ENCODE measurements at places on chromosomes 11 and 22.

- no peak for DNase-seq
Observed at GRCh38 chr11:19101796-19102520, 15.0 kb upstream of the ZDHHC13 start.

DNA sequence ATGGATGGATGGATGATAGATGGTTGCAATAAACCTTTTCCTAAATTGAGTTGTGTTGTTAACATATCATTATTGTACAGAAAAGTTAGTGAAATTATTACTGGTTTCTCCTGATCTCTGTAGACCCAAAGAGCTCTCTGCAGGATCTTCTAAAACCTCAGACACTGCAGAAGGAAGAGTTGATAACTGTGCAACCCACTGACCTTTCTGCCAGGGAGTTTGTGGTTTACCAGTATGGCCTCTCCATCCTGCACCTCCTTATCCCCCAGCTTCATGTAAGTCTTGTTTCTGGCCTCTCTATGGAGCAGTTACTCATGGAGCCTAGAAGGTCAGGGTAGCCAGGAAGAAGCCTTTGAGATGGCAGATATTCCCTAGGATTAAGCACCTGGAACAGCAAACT lies 45.6 kb downstream of the BTG4 start:
- DNase-seq: no peak

DNA sequence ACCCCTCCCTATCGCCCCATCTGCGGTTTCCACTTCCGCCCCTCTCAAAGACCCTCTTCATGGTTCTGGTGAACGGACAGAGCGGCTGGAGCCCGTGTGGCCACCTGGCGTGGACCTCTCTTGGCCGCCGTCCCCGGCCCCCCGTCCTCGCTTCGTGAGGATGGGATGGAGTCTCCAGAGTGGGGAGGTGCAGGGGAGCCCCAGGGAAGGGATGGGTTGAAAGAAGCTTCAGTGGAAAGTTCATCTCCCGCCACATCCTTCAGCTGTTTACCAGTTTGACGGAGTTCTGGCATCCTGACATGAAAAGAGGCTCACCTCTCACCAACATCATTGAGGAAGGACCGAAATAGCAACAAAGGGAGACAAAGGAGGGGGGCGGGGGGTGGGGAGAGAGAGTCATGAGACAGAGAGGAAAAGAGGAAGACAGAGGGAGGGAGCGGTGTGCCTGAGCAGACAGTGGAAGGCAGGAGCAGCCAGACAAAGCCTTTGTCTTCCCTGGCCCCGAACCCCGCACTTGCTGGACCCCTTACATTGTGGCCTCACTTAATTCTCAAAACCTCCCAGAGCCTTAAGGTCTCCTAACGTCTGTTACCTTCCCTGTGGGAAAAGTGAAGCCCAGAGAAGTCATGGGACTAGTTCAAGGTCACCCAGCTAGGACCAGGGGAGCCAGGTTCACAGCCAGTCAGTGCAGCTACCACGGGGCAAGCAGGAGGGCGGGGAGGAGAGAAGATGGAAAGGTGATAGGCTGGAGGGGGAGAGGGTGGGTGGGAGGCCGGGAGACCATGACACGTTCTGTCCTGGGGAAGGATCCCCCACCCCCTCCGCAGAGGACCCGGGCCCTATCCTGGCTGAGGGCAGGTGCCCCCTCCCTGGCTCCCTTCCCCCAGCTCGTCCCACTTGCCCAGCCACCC lies 54.9 kb downstream of the CD6 start:
- peak; percentile 41 for DNase-seq

DNA sequence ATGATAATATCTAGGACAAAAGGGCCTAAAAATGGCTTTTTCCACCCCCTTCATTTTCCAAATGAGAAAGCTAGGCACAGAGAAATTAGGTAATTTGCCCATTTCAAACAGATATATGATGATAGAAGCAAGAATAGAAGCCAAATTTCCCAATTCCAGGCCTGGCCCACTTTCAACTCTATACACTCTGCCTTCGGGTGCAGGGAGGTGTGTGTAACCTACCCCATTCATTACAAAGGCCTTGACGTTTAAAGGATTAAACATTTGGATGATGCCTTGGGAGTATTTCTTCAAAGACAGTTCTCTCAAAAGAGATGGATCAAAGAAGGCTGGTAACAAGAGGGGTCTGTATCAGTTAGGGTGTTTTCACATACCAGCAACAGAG lies 134.1 kb downstream of the CCDC34 start:
- no peak for DNase-seq

- no peak for DNase-seq
Observed at GRCh38 chr22:29195964-29196666, 9.6 kb upstream of the EMID1 start.

GRCh38 chr22:47872761-47873535 lies 1110.5 kb downstream of the TBC1D22A start:
- DNase-seq: no peak

GRCh38 chr11:64409278-64409677 lies 50.3 kb downstream of the RPS6KA4 start:
- no peak for DNase-seq

DNA sequence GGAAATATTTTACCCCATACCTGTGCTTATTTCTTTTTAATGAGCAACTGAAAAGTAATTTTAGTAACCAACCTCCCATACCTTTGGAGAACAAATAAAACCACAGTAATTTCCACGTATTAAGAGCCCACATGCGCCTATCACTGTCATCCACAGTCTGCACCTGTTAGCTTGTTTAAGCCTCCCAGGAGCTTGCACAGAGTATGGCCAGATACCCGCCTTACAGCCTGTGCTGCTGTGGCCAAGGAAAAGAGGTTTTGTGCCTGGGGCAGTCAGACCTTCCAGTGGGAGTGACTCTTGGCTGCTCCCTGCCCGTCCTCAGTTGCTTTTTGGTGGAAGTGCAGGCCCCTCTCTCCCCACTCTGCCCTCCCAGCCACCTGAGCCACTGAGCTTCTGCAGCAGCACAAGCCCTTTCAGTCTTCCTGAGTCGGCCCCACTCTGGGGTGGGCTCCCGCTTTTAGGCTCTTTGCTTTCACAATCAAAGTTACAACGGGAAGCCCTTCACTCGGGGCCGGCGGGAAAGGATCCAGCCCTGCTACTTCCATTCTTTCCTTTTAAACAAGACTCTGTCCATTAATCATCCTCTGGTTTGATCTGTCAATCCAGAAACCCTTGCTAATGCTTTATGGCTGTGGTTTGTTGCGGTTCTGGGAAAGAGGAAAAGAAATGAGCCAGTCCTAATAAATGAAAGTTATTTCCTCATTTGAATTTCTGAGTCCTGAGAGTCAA lies 308.8 kb downstream of the TBC1D22A start:
- DNase-seq: no peak

DNA sequence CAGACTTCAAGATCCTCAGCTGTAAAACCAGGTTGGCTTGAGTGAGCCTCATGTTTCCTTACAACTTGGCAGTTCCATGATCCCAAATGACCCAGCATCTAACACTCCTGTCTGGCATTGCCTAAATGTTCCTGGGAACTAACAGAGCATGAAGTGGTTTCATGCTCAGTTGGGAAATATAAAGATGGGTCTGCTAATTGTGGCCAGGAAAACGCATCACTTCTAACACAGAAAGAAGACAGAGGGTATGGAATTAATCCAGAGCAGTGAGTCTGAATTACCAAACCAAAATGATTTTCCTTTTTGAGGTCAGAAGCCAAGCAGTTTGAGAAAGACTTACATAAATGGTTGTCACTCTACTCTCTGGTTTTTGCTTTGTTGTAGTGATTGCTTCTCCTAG lies 60.5 kb upstream of the MMP13 start:
- DNase-seq: no peak

DNA sequence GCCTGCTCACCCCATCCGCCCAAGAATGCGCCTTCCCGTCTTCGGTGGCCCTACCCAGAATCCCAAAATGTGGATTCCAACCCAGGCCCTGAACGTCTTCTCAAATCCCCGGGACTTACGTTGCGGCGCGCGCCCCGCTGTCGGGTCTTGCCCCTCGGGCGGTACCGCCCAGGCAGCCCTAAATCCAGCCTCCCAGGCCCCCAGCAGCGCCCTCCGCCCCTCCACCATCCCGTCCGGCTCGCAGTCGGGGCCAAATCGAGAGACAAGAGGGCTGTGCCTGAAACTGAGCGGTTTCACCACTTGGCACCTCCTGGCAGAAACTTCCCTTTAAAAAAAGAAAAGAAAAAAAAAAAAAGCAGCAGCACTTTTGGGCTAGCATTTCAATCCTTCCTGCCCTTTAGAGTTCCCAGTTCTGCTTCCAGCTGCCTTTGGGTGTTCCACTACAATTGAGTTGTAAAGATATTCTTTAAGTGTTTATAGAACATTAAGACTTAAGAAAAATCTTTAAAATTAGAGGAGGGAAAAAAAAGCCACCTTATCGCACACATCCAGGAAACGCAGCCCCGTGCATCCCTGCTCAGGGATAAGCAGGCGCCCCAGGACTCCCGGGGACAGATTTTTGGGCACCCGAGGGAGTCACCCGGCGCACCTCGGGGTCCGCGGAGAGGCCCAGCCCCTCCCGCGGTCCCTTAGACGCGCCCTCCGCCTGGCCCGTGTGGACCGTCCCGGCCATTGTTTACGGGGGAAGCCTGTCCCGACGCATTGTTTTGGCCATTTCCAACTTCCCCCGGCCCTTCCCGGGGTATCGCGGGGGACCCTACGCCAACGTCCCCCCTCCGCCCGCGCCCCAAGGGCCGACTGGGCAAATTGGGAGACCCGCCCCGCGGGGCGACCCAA lies 57.6 kb downstream of the KCNJ4 start:
- peak; percentile 27 for DNase-seq

DNA sequence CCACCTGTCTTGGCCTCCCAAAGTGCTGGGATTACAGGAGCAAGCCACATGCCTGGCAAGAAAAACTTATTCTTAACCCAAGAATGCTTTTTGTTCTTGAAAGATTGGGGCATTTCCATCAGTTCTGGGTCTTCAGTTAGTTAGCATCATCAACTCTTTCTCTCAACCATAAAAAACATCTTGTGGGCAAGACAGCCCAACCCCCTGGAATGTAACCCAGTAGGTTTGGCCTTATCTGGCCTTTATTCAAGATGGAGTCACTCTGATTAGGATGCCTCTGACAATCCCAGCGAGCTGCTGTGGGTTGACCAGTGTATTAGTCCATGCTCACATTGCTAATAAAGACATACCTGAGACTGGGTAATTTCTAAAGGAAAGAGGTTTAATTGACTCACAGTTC lies 9.2 kb upstream of the TPCN2 start:
- DNase-seq: no peak

DNA sequence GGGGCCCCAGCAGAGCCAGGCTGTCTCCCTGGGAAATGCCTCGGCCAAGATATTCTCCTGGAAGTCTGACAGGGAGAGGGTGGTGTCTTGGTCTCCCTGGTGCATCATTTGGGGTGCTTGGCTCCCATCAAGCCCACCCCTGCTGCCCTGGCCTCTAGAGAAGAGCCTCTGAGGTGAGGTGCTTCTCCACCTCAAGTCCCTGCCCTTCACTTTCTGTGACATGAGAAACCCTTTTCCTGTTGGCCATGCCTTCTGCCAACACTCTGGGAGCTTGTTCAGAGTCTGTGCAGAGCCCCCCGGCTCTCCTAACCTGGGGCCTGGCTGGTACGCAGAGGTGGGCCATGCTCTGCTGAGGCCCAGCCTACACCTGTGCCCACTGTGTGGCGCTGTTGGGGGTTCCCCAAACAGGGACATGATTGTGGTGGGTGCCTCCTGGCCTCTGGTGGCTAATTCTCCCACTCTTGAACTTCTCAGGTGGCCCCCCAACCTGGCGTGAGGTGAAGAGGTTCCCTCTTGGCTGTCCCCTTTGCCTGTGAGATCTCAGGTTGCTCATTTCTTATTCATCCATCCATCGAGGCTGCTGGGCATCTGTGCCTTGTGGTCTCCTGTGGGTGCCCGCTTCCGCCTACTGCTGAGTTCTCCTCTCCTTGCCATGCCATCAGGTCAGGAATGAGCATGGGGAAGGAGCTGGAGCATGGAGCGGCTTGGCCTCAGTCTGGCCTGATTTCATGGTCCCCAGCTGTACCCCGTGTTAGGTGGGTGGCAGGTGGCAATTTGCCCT lies 19.2 kb upstream of the DGCR8 start:
- peak; percentile 12 for DNase-seq

DNA sequence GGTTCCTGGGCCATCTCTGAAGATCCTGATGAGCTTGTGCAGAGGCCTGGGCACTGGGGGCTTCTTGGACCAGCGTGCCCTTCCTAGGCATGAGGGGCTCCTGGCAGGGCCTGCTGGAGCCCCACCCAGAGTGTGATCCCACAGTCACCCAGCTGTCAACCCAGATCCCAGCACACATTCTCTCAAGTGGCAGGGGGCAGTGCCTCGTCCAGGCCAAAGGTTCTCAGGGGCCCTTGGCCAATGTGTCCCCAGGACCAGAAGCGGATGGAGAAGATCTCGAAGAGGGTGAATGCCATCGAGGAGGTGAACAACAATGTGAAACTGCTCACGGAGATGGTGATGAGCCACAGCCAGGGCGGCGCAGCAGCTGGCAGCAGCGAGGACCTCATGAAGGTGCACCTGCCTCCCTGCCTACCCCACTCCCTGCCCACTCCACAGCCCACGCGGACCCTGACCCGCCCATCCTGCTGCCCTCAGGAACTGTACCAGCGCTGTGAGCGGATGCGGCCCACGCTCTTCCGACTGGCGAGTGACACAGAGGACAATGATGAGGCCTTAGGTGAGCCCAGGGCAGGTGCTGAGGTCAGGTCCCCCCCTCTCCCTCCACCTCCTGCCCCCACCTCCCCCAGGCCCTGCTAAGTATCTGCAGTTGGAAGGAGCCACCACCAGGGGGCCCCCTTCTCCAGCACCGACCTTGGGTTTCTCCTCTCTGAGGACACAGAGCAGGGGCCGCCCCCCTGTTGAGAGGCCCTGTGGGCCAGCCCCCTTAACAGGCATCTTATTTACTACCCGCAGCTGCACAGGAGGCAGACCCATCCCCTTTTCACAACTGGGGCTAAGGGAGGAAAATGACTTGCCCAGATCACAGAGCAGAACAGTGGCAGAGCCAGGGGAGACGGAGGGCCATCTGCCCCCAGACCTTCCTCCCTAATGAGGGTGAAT lies 14.7 kb downstream of the GGA1 start:
- peak; percentile 80 for DNase-seq

DNA sequence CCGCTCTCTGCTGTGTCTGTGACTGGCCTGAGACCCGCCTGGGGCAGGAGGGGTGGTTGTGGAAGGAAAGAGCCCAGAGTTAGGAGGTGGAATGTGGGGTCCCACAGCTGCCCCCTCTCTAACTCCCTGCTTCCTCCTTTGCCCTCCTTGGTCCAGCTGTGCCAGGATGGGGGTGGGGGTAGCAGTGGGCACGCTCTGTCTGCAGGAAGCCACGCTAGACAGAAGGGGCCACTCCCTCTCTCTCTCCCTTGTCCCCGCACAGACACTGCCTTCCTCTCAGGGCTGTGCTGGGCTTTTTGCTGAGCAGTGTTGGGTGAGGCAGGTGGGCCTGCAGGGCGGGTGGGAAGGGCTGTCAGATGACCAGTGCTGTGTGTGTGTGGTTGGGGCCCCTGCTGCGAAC lies 2.0 kb upstream of the SOX10 start:
- no peak for DNase-seq

- no peak for DNase-seq
Observed at GRCh38 chr11:129417458-129417857, 41.8 kb downstream of the BARX2 start.

DNA sequence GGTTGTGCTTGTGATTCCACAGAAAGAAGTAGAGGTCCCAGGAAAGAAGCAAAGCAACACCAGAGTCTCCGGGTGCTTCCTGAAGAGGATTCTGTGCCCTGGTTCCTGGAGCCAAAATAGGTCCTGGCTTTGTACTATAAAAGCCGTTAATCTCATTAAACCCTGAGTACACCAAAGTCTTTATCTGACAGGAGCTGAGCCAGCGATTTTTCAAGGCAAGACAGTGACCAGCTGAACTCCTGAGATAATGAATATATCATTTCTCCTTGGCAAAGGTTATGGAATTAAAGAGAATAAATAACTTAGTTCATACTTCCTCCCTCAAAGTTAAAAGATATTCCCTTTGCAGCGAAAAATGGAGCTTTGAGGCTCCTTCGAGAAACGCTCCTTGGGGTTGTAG lies 5.2 kb downstream of the TMEM138 start:
- no peak for DNase-seq

- no peak for DNase-seq
Observed at GRCh38 chr11:8335186-8335585, 71.5 kb upstream of the LMO1 start.

All from activated naive CD4-positive, alpha-beta T cell treated with Interleukin-2 at 50 U/mL for 16 hours (primary cell).